ENCODE measurements at places on chromosomes 7 and 10.
A peak's percentile ranks its signal among the peaks of the same experiment; 100 is the strongest.

GRCh38 chr7:1781369-1781768 is 111.3 kb downstream of the ELFN1 start:
- no peak for DNase-seq

DNA sequence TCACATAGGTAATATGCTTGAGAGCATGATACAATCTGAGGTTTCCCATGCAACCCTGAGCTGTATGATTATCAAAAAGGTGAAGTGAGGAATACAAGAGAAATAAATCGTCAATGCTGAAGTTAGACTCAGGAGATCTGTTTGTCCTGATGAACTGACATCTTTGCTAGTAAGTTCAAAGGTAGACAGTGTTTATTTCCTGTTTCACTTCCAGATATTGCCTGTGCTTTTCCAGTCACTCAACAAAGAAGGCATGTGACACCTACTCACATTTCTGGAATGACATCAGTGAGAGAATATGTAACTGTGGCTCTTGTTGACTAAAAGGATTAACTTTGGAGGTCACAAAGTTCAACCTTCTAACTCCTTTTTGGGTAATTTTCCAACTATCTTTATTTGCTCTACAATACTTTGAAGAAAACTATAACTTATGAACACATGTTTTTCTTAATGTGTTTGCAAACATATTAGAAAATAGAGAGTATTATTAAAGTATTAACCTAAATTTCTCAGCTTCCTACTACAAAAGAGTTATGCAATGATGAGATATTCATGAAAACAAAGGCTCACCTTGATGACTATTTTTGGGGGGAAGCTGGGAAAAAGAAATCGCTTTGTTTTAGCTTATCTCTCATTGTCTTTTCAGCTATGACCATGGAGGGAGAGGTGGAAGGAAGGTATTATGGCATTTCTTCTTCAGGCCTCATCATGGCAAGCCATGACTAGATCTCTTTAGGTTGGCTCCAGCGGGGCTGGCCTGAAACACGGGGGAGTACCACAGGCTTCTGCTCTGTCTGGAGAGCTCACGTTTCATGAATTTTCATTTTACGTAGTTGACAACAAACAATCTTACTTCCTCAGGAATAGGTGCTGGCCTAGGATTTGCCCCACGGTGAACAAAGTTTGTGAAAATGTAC is 214.7 kb upstream of the SLC26A5 start:
- DNase-seq, result no peak

DNA sequence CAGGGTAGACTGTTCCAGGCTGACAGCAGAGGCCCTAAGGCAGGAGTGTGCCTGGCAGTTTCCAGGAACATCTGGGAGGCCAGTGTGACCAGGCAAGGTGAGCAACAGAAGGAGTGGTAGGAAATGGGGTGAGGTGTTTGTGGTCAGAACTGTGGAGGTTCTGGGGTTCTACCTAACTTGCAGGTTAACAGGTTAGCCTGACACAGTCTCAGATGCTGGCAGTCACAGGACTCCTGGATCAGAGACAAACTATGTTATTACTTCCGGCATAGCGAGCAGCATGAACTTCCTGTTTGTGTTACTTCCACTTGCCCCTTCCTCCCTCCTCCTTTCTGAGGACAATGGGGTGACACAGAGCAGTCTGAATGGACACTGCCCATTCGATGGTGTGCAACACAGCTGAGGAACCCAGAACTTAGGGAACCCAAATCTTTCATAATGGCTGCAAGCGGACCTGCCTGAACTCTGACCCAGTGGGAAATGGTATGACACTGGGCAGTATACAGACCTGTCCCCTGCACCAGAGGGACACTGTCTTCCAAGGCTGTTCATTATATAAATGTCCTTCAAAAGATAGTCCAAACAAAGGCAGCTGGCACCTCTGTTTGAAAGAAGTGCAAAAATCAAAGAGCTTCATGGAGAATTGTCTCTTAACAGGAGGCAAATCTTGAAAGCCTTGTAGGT is 3.9 kb upstream of the SAR1A start:
- DNase-seq, result no peak

DNA sequence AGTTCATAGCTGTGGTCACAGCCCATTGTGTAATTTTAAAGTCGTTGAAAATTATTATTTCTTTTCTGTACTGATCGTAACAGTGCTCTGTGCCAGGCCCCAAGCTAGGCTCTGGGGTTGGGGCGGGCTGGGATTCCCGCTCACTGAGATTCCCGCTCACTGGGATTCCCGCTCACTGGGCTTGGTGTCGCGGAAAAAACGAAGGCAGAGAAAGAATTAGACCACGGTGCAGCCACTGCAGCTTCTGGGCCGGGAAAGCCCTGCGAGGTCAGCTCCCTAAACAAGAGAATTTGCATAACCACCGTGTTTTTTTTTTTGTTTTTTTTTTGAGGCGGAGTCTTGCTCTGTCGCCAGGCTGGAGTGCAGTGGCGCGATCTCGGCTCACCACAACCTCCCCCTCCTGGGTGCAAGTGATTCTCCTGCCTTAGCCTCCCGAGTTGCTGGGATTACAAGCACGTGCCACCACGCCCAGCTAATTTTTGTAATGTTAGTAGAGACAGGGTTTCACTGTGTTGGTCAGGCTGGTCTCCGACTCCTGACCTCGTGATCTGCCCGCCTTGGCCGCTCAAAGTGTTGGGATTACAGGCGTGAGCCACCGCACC is 31.2 kb downstream of the FOXK1 start:
- no peak for DNase-seq

DNA sequence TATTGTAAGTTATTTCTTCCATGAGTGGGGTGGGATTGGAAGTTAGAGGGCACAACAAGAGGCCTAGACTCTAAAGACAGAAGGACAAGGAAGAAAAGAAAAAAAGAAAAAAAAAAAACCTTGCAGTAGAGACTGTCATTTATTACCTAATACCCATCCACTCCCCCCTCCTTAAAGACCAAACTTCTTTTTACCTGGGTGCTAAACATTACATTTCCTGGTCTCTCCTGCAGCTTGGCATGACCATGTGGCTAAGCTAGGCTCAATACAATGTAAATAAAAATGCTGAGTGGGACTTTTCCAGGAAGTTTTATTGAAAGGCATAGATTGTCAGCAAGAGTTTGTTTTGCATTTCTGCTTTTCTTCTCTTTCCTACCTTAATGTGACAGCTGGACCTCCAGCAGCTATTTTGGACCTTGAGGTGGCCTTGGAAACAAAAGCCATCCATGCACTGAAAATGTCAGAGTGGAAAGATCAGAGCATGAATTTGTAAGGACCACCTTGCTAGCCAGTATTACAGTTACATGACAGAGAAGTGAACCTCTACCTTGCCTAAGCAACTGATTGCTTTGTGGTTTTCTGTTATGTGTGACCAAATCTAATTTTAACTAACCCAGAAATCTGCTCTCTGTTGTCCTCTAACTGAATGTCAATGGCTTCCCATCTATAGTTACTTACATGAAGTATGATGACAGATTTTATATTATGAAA is 81.3 kb upstream of the SFMBT2 start:
- DNase-seq, result no peak

DNA sequence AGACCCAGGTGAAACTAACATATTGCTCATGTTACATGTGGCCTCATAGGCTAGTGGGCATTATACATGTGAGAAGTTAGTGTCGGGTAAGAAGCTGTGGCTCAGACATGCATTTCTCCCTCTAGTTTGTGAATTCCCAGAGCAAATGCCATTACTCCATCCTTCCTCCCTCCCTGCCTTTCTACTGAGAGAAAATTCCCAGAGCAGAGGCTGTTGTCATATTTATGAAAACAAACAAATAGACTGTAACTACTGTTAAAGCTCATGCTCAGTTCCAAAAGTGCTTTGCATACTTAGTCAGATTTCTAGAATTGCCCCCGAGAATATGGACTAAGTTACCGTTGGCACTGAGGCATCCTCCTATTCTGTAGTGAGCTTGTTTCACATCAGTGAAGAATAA is 29.0 kb downstream of the ZNRF2 start:
- no peak for DNase-seq

GRCh38 chr10:7202793-7203355 is 208.0 kb downstream of the SFMBT2 start:
- no peak for DNase-seq

GRCh38 chr10:84267503-84268126 is 22.8 kb downstream of the RGR start:
- DNase-seq, result peak; percentile 19

DNA sequence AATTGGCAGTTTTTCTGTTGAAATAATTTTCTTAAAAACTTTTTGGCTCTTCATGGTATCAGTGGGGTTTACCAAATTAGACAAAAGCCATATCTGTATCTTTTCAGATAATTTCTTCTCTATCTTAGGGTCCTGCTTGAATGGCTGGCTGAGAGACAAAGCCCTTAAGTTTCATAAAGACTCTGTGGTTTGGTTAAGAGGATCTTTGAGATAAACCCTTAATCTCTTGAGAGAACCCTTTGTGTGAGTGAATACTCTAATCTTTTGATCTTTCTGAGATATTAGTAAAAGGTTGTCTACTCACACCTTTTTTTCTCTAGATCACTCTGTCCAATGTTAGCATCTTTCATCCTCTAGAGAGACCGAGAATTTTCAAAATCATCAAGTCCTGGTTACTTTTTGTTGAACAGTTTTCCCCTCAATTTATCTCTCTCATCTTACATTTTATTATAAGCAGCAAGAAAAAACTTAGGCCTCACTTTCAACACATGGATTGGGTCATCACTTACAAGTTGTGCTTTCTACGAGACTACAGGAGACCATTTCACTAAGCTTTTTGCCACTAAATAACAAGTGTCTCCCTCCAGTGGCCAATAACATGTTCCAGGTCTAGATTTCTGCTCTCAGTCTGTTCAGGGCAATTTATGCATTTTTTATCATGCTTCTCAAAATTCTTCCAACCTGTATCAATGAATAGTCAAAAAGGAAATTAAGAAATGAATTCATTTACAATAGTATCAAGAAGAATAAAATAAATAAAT is 28.4 kb downstream of the DNAJC9 start:
- no peak for DNase-seq
